Neural cell (in vitro differentiated cells): ENCODE measurements at places on chromosomes 6 and 20. TPM values are rescaled to one million over a fixed set of nuclear protein-coding genes. Genes with fewer than 3 reads are reported as not detected.

Gene KLHDC3
- 232 and 244 TPM in 2 replicates for polyA plus RNA-seq

Gene FIG4
- 35.4 and 36.9 TPM in 2 replicates for polyA plus RNA-seq

Gene LEMD2
- 84.6 and 109 TPM in 2 replicates for polyA plus RNA-seq

Gene PRRT1
- polyA plus RNA-seq: 0.22 TPM in 1 of 2 replicates, not detected in the other

Gene TRIM31
- not detected in 2 replicates for polyA plus RNA-seq

Gene OR12D3
- polyA plus RNA-seq: not detected in 2 replicates

Gene FRMD1
- not detected in 2 replicates for polyA plus RNA-seq

Gene E2F1
- polyA plus RNA-seq: 1.8 and 2.3 TPM in 2 replicates

Gene TRAPPC3L
- polyA plus RNA-seq: not detected in 2 replicates

Gene CRISP2
- not detected in 2 replicates for polyA plus RNA-seq

Gene ADGB
- polyA plus RNA-seq: not detected in 2 replicates

Gene CALHM4
- 0.66 TPM in 1 of 2 replicates, not detected in the other for polyA plus RNA-seq

Gene BTNL2
- polyA plus RNA-seq: not detected in 2 replicates

Gene BAG2
- polyA plus RNA-seq: 3.2 and 3.3 TPM in 2 replicates

Gene MSH5
- polyA plus RNA-seq: 5.1 and 7.8 TPM in 2 replicates

Gene MYLK2
- polyA plus RNA-seq: 0.22 TPM in 1 of 2 replicates, not detected in the other

Gene SNRPB
- 289 and 335 TPM in 2 replicates for polyA plus RNA-seq

Gene MUCL3
- not detected in 2 replicates for polyA plus RNA-seq

Gene FLRT3
- 3.2 and 3.4 TPM in 2 replicates for polyA plus RNA-seq

Gene DSP
- 0.05 TPM in 1 of 2 replicates, not detected in the other for polyA plus RNA-seq

Gene PROKR2
- not detected in 2 replicates for polyA plus RNA-seq

Gene LCA5
- polyA plus RNA-seq: 11.5 and 13.2 TPM in 2 replicates

Gene TCP11
- polyA plus RNA-seq: 0.92 TPM in 1 of 2 replicates, not detected in the other

Gene CLVS2
- 11.5 and 12.9 TPM in 2 replicates for polyA plus RNA-seq

Gene UNC5CL
- 1.0 and 2.6 TPM in 2 replicates for polyA plus RNA-seq

Gene DLK2
- polyA plus RNA-seq: 17.2 and 19.8 TPM in 2 replicates

Gene ZKSCAN3
- 14.9 and 15.8 TPM in 2 replicates for polyA plus RNA-seq

Gene ADIG
- not detected in 2 replicates for polyA plus RNA-seq

Gene ECT2L
- polyA plus RNA-seq: not detected in 2 replicates

Gene RFX6
- polyA plus RNA-seq: not detected in 2 replicates
